Epithelial cell of proximal tubule (primary cell): ENCODE measurements at places on chromosomes 4 and X.

- DNase-seq = no peak
Measured at GRCh38 chrX:129646566-129647417, 8.0 kb downstream of the APLN start.

GRCh38 chrX:79630033-79631009 is 263.2 kb upstream of the ITM2A start:
- peak; percentile 57 for DNase-seq

- DNase-seq = peak; percentile 54
Measured at GRCh38 chr4:164536814-164537213, 217.1 kb upstream of the SMIM31 start.

DNA sequence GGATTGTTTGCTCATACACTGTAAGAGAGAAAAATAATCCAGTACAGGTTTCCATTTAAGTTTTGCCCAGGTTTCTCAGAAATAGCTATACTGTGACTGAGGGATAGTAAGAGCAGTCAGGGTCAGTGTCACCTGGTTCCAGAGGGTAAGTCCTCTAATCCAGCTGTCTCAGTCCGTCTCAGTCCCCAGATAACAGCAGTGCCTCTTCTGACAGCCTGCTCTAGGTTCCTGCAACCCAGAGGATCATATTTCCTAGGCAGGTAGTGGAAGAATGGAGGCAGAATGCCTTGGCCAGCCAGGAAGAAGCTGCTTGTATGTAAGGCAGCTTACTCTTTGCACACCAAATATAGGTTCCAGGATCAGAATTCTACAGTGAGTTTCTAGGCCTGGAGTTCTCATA is 22.6 kb upstream of the GNRHR start:
- DNase-seq = no peak

- DNase-seq = no peak
Measured at GRCh38 chr4:73576381-73576780, 43.9 kb downstream of the RASSF6 start.

DNA sequence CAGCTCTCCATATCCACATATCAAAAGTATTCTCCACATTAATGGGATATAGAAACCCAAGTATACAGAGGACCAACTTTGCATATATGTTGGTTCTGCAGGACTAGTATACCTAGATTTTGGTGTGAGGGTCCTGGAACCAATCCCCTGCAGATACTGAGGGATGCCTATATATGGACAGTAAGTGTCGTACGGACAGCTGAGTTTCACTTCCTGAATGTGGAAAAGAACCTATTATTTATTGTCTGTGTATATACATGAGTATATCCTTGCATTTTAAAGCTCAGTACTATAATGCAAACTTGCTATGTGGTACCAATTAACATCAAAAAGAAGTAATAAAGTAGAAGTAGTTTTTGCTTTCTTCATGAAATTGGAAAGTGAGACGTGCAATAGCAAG is 101.9 kb downstream of the FBXW7 start:
- DNase-seq = no peak

DNA sequence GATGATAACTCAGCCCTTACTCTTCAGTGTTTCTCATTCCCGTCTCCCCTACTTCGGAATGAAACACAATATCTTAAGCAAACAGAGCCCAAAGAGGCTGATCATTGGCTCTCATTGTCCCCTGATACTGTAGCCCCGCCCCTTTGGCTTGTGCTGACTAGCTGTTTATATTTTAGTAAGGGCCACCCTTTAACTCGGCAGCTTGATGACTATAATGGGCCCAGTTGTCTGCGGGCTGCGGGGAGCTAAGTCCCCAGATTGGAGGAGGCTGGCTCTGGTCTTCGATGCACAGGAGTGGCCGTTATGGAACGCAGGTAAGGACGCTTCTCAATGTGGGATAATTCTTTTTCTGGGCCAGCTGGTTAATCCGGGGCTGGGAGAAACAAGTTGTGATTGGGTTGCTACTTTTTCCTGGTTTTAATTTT is at the start of gene TRIM2:
Gene TRIM2, plus strand, starts transcription at position 197 of the 425 bp plus-strand sequence. Its CDS starts 88 bp downstream, at position 285.
- no peak for DNase-seq

DNA sequence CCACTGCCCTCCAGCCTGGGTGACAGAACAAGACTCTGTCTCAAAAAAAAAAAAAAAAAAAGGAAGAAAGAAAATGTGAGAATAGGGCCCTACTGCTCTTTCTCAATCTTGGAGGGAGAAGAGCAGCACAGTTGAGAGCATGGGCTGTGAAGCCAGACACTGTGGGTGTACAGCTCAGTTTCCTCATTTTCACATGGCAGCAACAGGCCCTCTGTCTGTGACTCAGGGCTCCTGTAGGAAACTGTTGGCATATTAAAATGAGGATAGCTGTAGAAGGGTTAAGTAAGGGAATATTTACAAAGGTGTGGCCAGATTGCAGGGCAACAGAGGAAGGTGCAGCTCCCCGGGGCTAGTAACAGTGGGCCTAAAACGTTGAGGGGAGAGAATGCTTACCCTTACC is 3.4 kb downstream of the AKAP14 start:
- DNase-seq = no peak

GRCh38 chr4:1345903-1346780 is 866 bp upstream of the UVSSA start:
- DNase-seq = no peak
